H4 (cell line): ENCODE measurements at places on chromosomes 4 and X. TPM values are rescaled to one million over a fixed set of nuclear protein-coding genes. Genes with fewer than 3 reads are reported as not detected.

The HELQ gene
- total RNA-seq = 8.8 and 12.5 TPM in 2 replicates

The DOK7 gene
- 0.04 and 0.58 TPM in 2 replicates for total RNA-seq

The IL2 gene
- not detected in 2 replicates for total RNA-seq

The PRDM8 gene
- total RNA-seq = 0.12 TPM in 2 replicates

DNA sequence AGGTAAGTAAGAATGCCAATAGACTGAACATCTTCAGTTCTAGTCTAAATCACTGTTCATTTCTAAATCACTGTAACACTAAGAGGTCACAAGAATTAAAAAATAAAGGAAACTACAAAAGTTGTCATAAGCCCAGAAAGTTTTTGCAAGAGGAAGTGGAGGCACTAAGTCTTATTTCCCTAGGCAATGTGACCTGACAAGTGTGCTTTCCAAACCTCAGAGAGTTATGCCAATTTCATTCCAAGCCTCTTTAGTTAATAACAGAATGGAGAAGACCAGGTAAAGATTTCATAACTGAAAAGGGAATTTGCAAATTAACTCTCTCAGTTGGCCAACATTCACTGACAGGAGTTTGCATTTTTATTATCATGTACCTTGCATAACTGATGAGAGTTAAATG, 40.5 kb downstream of the BBS12 start:
- no peak for DNase-seq

- DNase-seq = no peak
These were observed 7.3 kb downstream of the GRPEL1 start for GRCh38 chr4:7060346-7061150.

- DNase-seq = no peak
These were observed 1.3 kb upstream of the OTUD5 start for GRCh38 chrX:48958635-48959094.

DNA sequence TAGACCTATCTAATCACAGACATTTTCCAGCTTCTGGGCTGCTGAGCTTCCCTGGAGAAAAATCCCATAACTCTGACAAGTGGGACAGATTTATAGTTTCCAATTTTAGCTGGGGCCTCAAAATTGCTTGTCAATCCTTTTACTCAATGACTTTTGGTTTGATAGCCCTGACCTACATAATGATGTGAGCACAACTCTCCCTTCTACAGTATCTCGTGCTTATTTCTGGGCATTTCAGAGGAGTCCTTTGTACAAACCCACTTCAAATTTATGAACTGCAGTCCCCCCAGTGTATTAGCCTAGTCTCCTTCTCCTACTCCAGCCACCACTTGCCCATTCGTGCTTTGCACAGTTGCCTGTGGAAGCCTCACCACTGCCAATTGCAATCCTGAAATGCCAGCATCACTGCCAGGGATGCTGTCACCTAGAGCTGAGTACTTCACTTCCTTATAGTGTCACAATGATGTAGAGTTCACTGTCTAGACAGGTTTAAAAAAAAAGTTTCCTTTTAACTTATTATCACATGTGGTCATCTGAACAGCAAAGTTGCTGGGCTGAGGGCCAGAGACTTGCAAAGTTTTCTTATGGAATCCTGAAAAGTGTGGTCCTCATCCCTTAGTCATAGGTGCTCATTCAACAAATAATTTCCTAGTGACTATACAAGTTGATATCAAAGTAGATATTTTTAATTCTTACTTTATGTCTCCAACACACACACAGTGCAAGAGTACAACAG, 21.2 kb downstream of the TRAM1L1 start:
- peak; percentile 16 for DNase-seq

DNA sequence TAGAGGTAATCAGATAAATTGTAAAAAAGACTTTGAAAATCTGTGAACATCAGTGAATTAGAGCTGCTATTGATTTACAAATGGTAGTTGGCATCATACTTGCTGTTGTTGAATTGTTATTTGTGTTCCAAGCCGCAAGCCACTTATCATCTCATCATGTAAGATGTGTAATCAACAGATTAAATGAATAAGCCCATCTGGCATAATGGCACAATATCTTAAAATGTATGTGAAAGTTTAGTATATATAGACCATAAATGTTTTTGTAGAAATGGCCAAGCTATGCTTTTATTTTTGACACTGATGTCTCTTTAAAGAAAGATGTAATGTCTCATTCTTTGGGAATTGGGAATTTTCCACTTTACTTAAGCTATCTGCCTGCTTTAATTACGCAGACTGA, 682.6 kb upstream of the GNPDA2 start:
- no peak for DNase-seq
